Stimulated activated CD8-positive, alpha-beta memory T cell treated with anti-CD3 and anti-CD28 coated beads, Interleukin-15, amount 100 ng/mL, for 48 hours (primary cell): ENCODE measurements at places on chromosomes 4 and X.

DNA sequence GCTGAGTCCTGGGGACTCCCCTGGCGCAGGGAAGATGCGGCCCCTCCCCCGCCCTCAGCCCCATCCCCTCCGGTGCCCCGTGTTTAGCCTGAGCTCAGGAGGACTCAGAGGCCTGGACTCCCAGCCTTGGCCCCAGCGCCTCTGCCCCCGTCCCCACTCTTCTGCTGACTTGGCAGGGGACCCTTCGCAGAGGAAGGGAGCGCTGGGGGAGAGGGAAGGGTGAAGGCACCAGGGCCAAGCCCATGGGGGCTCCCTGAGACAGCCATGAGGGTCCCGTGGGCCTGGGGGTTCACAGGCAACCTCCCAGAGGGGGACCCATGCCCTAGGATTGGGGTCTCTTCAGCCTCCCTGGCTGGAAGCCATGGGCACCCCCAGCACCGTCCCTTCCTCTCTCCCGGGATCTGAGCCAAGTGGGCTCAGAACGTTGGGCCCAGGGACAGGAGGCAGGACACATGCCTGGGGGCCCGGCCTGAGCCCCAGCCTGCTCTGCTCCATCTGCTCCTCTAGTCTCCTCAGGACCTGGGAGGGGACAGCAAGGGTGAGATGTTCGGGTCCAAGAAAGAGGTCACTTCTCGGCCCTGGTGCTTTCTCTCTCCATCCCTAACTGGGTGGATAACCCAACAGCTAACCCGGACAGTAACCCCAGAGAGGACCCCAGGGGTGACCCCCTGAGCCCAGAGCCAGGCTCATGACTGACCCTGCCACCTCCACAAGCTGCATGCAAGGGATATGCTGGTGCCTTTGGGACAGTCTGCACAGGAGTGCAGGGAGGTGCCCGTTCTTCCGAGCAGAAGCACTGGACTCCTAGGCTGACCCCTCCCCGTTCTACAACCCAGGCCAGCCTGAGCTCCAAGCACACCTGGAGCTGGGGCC lies 1.5 kb upstream of the CPLX1 start:
- no peak for DNase-seq

DNA sequence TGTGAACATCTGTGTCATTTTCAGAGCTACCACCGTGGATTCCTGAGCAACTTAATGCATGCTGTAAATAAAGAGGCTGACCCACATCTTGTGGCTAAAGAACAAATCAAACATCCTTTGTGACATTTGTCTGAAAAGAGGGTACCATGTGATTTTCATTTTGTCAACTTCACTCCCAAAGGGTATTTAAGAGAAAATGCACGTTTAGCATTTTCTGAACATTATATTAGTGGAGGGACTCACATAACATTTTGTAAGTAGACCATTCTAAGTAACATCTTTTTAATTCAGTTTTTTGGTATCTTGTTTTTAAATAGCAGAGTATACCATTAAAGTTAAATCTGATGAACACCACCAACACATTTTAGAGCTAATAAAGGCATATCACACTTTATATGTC lies 17.0 kb upstream of the CPE start:
- no peak for DNase-seq

GRCh38 chrX:120271218-120271617 lies 20.6 kb downstream of the ZBTB33 start:
- no peak for DNase-seq

GRCh38 chr4:65791812-65792308 lies 121.6 kb upstream of the EPHA5 start:
- no peak for DNase-seq

DNA sequence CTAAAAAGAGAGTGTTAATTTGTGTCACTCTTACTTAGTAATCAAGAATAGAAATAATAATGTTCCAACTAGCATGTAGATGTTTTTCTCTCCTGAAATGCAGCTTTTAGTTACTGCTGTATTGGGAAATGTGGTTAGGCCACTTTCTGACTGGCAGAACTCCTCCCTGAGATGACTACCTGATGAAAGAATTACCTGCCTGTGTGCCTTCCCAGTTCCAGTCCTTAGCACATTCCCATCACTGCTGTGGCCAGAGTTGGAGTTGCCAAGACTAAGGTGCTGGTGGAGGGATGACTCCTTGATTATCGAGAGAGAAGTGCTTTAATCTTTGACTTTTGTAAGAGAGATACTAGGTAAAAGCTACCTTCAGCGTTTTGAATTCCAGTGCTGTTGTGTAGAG lies 9.5 kb downstream of the GAB1 start:
- DNase-seq = no peak

GRCh38 chr4:32394255-32394654 lies 1674.1 kb downstream of the PCDH7 start:
- no peak for DNase-seq

- DNase-seq = no peak
These were observed 816 bp downstream of the NMU start for GRCh38 chr4:55635282-55635681.

DNA sequence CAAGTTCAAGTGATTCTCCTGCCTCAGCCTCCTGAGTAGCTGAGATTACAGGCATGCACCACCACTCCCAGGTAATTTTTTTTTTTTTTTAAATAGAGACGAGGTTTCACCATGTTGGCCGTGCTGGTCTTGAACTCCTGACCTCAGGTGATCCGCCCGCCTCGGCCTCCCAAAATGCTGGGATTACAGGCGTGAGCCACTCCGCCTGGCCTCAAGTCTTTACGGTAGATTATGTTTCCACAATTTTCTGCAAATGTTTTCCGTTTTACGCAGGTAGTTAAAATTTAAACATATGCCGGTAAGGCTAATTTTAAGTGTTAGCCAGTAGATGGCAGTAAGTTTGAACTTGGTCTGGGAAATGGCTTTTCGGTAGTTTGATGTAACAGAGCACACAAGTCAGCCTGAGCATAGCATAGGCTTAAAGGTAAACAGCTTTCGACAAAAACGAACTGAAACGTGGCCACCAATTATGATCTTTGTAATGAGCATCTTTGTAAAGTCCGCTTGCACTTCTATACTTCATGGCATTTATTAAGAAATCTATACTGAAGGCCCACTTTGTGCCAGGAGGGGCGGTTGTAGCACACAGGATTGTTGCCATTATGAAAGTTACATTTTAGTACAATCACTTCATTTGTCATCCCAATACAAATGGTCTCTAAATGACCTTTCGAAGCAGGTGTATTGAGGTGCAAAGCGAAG lies 31.1 kb downstream of the CCKAR start:
- DNase-seq = no peak

- DNase-seq = no peak
These were observed 7.3 kb downstream of the PITX2 start for GRCh38 chr4:110615353-110616237.

- no peak for DNase-seq
These were observed 361.1 kb upstream of the BOD1L1 start for GRCh38 chr4:13988353-13989305.

GRCh38 chr4:120850018-120850599 lies 72.4 kb downstream of the PRDM5 start:
- no peak for DNase-seq

- DNase-seq = no peak
These were observed 67.2 kb downstream of the TBC1D9 start for GRCh38 chr4:140688711-140689598.

DNA sequence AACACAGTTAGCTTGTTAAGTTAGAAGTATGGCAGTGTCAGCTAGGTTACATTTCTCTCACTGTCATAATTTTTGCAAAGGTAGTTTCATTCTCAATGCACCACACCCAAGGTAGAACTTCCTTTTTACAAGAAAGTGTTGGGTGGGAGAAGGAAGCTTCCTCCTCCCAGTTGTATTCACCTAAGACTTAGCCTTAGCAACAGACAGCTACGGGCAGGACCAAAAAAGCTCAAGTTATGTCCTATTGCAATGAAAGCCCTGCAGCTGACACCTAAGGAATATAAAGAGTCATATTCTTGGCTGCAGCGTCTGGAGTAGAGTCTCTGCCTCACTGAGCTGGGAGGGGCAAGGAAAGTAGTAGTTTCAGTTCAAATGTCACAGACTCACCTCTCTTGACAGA lies 25.1 kb upstream of the PRDM8 start:
- DNase-seq = no peak

- no peak for DNase-seq
These were observed 169.3 kb downstream of the CEP135 start for GRCh38 chr4:56118055-56118454.

GRCh38 chrX:139563251-139563650 lies 32.7 kb downstream of the F9 start:
- DNase-seq = no peak

- DNase-seq = no peak
These were observed 145.4 kb downstream of the FNIP2 start for GRCh38 chr4:158914218-158914617.

GRCh38 chr4:78033861-78034260 lies 23.3 kb upstream of the FRAS1 start:
- no peak for DNase-seq

- no peak for DNase-seq
These were observed 360.7 kb downstream of the BMPR1B start for GRCh38 chr4:95118497-95118896.
